ENCODE measurements at places on chromosomes 12 and 14.

GRCh38 chr12:5715021-5715420, 230.0 kb downstream of the ANO2 start:
- DNase-seq, result no peak

DNA sequence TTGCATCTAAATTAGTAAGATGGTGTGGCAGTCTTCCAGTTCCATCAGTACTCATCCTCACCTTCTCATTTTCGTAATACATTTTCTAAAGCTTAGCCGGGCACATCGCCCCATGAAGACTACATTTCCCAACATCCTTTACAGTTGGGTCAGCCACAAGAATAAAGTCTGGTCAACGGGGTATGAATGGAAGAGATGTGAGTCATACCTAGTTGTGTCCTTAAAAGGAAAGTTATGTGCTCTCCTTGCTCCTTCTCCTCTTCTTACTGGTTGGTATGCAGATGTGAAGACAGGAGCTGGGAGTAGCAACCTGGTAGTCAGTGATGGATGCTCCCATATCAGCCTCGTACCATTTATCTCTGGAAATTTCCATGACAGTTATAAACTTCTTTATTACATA, 35.9 kb upstream of the EGLN3 start:
- DNase-seq, result no peak

DNA sequence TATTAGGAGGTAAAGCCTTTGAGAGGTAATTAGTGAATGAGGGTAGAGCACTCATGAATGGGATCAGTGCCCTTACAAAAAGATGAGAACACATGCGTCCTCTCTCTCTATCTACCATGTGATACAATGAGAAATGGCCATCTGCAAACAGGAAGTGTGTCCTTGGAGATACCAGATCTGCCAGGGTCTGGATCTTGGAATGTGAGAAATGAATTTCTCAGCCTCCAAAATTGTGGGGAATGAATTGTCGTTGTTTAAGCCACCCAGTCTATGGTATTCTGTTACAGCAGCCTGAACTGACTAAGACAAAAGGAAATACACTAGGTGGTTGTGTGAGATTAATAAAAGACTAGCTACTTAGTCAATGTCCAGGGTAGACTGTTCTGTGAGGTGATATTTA, 366.6 kb downstream of the NELL2 start:
- DNase-seq, result no peak

DNA sequence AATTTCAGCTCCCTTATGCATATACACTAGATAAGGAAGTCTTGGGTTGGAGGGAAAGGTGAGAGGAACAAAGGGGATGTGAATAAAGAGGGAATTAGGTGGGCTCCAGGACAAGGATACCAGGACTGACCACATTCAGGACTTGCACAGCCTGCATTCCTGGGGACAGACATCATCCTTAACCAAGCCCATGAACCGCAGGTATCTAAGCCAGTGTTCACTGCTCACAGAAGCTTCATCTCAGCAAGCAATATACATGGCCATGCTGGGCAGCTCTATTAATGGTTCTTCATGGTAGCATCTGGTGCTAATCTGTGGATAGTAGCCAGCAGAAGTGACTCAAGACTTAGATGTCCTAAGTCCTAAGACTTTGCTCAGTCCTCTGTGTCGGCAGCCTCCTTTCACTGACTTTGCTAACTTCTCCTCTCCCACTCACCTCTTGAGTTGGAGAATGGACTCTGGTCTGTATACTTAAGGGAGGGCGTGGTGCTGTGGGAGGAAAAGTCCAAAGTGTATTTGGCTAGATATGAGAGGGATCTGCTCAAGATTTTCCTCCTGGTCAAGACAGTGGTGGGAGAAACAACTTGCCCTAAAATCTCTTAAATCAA, 136.1 kb downstream of the ASCL1 start:
- DNase-seq, result no peak

GRCh38 chr14:75562489-75562888, 15.9 kb upstream of the FLVCR2 start:
- DNase-seq, result no peak

GRCh38 chr12:32455607-32456071, 56.3 kb downstream of the FGD4 start:
- DNase-seq, result no peak

GRCh38 chr14:91060351-91061055, at the start of gene RPS6KA5:
Gene RPS6KA5 (minus strand): TSS chr14:91060641. CDS start chr14:91060434, 207 bp downstream.
- peak; percentile 98 for DNase-seq

GRCh38 chr12:85277900-85278597, 2.0 kb upstream of the ALX1 start:
- no peak for DNase-seq

GRCh38 chr12:78407722-78408121, 456.9 kb upstream of the SYT1 start:
- DNase-seq, result no peak

GRCh38 chr12:32497864-32498263, 98.5 kb downstream of the FGD4 start:
- no peak for DNase-seq

- no peak for DNase-seq
Measured at GRCh38 chr12:60271816-60272215, 676.0 kb downstream of the SLC16A7 start.

GRCh38 chr12:38890102-38890855, 15.1 kb downstream of the CPNE8 start:
- no peak for DNase-seq

DNA sequence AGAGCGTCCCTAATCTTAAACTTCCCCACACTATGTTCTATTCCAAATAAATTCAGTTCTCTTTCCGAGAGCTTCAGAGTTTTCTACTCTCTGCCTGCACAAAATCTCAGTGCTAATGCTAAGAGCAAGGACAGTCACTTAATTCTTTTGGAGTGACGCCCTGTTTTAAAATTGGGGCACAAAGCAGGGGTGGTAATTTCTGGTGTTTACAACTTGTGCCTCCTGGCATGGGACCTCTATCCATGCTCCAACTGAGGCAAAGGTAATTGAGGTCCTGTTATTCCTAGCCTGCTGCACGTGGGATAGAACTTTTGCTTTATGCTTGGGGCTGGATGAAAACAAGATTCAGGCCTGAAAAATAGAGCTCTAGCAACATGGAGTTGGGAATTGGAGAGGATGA, 22.9 kb downstream of the C12orf50 start:
- DNase-seq, result no peak

- DNase-seq, result no peak
Measured at GRCh38 chr12:40853221-40853620, 161.0 kb downstream of the CNTN1 start.

DNA sequence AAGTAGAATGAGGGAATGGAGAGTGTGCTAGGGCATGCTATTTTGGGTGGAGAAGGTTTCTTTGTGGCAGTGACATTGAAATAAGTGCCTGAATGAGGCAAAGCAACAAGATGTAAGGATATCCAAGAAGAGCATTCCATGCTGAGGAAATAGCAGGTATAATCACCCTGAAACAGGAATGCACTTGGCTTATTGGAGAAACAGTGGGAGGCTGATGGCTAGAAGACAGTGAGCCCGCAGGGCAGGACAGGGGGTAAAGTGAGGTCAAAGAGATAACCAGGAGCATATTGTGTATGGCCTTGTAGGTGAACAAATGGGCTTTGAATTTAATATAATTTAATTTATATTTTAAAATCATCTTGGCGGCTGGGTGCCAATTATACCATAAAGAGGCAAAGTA, 877.0 kb downstream of the DIO2 start:
- DNase-seq, result no peak

DNA sequence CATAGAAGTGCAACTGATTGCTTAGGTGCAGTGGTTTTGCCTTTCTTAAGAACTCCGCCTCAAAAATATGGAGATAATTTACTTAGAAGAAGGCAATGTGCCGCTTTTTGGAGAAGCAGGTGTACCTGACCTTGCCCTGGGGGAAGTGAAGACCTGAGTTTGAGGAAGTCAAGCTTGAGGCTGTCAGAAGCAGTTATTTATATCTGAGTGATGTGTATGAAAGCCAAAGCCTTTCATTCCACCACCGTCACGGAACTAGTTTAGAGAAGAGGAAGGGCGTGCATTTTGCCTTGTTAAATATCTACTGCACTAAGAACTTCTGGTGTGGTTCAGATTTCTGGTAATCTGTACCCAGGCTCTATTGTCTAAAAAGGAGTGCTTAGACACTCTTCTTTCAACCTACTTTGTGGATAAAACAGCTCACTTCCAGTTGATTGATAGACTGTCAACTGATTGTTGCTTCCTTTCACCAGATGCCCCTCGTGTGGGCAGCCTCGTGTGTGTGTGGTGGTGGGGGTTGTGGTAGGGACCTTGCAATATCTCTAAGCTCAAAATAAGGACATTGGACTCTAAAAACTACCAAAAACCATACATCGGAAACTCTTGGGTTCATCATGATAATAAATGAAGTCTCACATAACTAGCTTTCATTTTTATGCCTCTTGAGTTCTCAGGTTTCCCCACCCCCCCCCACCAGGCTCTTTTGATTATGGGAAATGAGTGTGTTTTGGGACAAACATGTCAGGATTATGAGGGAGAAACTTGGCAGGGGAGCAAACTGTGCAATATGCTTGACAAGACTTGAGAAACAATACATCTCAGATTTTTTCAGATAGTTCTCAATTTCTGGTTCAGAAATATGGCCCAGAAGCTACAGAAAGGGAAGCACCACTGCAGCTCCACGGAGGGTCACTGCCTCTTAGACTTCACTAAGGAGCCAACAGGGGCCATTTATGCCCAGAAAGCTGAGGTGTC, 78.6 kb downstream of the ARF6 start:
- DNase-seq, result peak; percentile 62

DNA sequence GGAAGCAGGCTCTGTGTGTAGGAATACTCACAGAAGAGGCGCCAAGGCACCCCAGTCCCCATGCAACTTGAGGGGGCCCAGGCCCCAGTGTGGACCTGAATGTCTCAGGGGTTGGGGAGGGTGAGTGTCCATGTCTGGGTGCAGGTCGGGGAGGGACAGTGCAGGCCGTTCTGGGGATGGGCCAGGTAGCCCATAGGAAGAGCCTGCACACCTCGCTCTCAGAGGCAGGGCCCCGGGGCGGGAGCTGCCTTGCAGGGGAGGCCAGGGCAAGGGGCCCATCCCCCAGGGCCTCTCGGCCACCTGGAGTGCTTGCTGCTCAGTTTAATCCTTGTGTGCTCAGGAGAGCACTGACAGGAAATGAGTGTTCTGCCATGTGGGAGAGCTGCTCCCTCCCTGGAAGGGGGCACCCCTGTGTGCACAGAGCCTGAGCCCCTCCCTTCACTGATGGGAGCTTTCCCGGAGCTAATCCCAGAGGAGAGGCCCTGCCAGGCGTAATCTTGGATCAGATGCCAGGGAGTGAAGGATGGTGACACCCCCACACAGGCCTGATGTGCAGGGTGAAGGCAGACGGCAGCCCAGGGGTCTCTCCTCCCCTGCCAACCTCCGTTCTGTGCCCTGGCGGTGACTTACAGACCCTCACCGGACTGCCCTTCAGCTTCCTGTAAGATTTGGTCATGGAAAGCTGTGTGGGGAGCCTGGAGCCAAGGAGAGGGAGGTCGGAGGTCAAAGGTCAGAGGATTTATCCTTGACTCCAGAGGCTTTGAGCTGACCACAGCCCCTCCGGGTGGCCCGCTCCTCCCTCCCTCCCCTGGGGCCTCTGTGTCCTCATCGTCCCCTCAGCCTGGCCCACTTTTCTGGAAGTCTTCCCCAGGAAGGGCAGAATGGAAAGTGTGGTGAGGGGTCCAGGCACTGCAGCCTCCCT, 24.4 kb upstream of the FBRSL1 start:
- DNase-seq, result no peak

GRCh38 chr12:26052652-26053051, 72.2 kb downstream of the BHLHE41 start:
- no peak for DNase-seq

GRCh38 chr12:45302621-45303369, 86.9 kb downstream of the ANO6 start:
- no peak for DNase-seq

- DNase-seq, result no peak
Measured at GRCh38 chr12:22626406-22626805, 1.4 kb downstream of the ETNK1 start.

- no peak for DNase-seq
Measured at GRCh38 chr14:24081739-24082211, 10.4 kb downstream of the CPNE6 start.

DNA sequence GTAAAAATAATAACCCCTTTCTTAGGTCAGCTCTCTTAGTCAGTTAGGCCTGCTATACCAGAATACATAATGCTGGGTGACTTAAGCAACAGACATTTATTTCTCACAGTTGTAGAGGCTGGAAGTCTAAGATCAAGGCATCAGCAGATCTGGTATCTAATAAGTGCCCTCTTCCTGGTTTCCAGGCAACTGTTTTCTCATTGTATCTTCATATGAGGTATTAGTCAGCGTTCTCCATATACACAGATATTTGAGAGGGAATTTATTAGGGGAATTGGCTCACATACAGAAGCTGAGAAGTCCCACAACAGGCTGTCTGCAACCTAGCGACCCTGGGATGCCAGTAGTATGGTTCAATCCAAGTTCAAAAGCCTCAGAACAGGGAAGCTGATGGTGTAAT, 896.0 kb downstream of the GALC start:
- DNase-seq, result no peak

GRCh38 chr14:23259426-23259825, 21.7 kb downstream of the RNF212B start:
- no peak for DNase-seq

DNA sequence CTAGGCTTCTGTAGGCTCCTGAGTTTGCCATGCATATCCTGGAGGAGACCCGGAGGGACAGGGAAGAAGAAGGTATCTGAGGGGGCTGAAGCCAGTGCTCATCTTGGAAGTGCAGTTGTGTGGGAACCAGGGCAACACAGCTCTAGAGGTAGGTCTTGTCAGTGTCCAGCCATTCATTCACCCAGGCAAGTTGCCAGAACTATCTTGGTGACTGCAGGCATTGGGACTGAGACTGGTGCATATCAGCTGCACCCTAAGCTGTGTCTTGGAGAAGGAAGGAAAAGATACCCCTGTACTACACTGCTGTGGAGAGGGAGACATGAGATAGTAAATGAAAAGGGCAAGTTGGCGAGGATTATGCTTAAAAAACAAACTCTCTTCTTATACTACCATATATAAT, 4.9 kb upstream of the WIF1 start:
- DNase-seq, result no peak

DNA sequence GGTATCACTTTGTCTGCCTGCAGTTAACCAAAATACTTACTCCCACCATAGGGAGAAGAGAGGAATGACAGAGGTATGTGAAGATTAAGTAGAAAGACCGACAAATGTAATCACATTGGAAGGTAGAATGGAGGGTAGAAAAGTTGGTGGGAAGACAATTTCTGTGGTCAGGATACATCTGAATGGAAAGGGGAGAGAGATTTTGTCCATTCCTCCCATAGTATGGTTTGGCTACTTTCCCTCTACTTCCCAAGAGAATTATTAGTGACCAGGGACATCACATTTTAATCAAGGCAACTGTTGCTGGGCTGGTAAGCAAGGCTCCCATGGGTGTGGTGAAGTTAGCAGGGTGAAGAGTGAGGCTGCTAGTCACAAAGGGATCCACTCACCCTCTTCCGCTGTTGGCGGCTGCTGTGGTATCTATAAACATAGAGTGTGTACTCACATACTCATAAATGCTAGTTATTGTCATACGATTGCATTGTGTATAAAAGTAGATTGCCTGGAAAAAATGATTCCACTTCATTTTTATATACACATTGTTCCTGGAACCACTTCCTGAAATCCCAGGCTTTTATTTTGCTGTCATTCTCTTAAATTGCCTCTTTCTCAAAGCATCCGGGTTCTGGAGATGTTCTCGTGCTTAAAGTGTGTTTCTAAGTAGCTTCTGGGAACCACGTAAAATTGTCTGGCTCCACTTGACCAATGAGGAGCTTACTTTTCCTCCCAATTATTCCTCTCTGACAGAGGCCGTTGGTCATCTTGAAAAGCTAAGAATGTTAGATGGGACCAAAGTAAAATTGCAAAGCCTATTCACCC, 413.1 kb downstream of the ZFP36L1 start:
- DNase-seq, result peak; percentile 39

GRCh38 chr12:131089531-131090273, 136.0 kb downstream of the ADGRD1 start:
- no peak for DNase-seq
